Activated effector memory CD4-positive, alpha-beta T cell treated with Interleukin-2 at 50 U/mL for 16 hours (primary cell): ENCODE measurements at places on chromosomes 4 and X.

DNA sequence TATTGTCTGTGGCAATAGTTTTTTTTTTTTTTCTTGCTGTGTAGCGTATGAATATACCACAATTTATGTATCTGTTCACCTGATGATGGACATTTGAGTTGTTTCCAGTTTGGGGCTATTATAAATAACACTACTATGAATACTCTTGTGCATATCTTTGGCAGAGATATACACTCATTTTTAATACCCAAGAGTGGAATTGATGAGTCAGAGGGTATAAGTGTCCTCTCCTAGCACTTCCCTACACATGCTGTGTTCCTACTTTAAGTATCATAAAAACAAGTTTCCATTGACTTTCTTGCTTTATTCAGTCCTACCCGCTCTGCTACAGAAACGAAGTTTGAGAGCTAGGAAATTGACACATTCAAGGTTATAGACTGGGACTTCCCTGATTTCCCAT is 39.8 kb downstream of the XIAP start:
- no peak for DNase-seq

- DNase-seq: no peak
Measured at GRCh38 chrX:147699061-147699460, 212.7 kb upstream of the FMR1 start.

GRCh38 chrX:10989386-10989785 is 121.7 kb upstream of the HCCS start:
- DNase-seq: no peak

DNA sequence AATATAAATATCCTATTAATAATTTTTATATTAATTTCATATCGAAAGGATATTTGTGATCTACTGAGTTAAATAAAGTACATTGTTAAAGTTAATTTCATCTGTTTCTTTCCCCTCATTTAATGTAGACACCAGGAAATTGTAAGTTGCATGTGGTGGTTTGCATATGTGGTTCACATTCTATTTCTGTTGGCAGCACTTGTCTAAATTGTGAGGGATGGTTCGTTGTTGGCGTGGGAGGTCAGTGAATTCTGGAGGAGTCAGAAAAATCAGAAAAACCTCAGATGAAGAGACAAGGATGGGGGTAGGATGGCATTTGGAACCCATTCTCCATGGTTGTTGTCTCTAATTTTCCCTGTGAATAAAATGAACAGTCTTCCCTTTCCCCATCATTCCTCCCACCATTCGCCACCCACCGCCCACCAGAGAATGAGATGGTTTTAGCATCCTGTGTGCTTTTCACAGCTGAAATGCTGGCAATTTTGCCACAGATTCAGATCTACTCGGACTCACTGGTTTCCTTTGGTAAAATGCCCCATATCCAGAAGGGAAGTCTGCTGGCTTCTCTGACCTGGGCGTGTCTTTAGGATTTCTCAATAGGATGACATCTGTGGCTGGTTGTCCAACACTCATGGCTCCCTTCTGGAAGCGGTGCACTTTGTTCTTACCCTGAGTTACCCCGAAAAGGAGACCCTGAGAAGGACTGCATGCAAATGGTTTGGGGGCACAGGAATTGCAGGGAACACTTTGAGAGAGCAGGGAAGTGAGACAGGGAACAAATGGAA is 52.3 kb downstream of the LGI2 start:
- DNase-seq: no peak

DNA sequence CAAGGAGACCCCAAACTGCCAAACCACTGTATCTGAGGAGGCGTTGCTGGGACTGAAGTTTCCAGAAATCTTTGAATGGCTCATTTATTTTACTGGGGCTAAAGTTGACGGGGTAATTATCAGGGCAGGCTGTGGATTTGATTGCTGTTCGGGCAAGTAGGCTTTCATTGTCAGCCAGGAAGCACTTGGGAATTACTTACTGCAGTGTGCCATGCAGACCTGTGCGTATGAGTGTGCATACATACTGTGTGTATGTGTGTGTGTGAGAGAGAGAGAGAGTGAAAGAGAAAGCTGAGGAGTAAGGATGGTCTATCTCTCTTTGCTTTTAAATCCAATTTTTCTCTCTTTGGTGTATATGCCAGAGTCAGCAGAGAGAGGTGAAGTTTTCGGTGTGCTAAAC is 122.7 kb downstream of the NPNT start:
- DNase-seq: no peak

DNA sequence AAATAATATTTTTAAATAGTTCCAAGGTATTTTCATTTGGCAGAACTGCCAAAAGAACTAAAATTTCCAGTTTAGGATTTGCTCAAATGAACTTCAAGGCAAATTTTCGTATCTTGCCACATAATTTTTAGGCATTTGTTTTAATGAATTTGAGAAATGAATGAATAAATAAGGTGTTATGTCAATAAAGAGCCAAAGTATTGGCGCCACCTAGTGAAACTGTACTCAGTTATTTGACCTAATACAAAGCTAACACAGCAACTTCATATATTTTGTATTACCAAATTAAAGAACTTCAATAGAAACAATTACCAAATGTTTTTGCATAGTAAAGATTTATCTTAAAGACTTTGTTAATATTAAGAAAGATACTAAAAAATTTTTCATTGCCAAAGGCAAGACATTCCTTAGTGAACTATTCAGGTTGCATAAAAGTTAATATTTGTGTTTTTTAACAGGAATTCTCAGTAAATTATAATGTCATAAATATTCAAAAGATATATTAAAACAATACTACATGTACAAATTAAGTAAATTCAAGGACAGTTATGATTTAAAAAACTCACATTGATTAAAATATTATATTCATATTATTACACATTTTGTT is 50.3 kb downstream of the STPG2 start:
- no peak for DNase-seq

- DNase-seq: no peak
Measured at GRCh38 chr4:42683393-42683792, 26.5 kb upstream of the ATP8A1 start.

GRCh38 chr4:8303081-8303480 is 33.5 kb downstream of the HTRA3 start:
- no peak for DNase-seq

- DNase-seq: no peak
Measured at GRCh38 chrX:23938690-23939089, 30.9 kb downstream of the CXorf58 start.

GRCh38 chr4:30768277-30768676 is 48.1 kb downstream of the PCDH7 start:
- DNase-seq: no peak

DNA sequence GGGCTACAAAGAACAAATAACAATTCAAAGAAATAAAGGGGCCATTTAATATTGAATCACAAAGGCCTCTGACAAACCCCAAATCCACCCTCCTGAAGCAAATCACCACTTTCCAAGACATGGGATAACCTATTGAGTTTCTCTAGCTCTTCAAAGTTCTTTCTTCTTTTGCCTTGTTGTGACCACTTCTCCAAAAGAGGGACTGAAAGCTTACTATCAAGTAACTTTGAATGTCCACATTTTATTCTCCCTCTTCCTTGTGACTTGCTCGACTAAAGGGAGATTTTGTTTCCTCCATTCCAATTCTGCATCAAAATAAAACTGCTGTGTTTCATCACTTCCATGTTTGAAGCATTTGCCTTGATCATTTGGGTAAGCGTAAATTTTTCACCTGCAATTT is 166.6 kb upstream of the SLC7A11 start:
- DNase-seq: no peak

DNA sequence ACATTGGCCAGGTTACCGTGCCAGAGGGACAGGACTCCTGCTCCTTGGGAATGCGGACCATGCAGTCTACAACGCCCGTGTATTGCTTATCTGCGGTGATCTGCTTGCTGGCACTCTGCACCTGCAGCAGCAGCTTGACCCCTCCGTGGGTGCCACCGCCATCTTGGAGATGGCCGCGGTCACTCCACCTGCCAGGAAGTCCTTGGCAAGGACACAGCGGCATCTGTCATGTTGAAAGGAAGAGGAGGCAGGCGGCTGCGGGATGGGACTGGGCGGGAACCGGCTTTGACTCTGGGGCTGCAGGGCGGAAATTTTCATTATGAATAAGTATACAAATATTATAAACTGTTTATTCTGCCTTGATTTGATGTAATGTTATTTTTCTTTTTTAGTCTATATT is 63.4 kb downstream of the F11 start:
- DNase-seq: no peak

DNA sequence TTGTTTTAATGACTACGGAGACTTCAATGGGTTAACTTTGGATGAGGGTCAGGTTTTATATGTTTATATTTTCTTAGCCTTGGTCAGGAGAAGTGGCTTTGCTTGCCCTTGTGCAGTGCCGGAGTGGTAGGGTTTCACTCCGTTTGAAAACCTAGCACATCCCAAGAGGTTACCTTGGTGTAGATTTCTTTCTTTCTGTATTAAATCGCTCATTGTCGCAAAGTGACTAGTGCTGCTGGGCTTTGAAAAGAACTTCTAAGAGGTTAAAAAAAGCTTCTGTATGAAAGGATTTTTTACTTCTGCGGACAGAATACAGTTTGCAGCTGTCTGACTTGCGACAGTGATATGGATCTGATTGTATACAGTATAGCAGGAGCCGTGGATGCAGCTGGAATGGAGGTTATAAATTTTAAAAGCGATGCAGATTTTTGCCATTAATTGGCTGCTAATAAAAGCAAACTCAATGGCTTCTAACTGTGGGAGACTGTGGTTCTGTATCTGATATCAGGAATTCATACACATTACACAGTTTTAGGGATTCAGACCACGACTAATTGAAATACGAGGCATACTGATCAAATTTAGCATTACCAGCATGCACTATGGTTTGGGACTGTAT is 340.9 kb upstream of the PITX2 start:
- no peak for DNase-seq

- DNase-seq: no peak
Measured at GRCh38 chr4:6621556-6621927, 18.9 kb upstream of the MRFAP1 start.

GRCh38 chr4:68734095-68734494 is 63.6 kb upstream of the UGT2B15 start:
- no peak for DNase-seq

DNA sequence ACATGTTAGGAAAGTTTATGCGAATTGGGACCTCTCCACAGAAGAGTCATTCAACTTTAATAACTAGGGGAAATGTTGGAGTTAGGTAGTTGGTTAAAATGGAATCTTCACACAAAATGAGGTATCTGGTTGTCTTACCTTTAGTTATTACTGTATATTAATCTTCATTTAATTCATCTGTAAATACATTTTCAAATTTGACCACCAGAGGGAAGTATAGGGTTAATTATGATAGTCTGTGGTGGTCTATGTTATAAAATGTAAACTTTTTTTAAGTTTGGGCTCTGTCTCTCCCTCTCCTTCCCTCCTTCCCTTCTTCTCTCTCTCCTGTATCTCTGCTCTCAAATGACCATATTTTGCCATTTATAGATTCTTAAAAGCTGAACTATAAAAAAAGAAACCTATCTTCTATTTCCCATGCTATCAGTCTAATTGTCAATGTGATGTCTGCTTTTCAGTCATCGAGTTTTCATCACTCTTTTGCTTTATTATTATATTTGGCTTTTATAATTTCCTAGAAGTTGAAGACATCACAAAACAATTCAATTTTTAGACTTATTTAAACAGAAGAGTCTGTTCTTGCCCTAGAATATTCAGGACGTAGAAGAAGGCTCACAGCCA is 49.8 kb downstream of the TMEM144 start:
- no peak for DNase-seq

DNA sequence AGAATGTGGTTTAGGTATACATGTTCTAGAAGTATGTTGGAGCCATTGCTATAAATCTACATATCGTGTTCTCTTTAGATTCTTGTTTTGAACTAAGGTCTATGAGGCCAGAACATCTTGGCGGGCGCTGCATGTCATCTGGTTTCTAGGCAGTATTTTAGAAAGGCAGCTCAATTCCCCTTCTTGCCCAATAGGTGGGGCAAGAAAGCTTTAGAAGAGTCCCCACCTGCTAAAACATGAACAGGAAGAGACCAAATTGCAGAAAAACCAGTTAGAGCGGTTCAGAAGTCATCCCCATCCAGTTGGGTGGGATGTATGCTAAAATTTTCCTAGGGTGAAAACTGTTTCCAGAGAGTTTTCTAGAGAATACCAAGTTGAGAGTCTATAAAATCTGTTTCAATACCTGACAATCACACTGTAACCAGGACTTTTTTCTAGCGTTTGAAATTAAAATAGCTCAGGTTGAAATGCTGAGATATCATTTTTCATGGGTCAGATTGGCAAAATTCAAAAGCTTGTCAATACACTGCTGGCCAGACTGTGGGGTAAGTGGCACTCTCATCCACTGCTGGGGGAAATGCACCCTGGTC is 17.5 kb upstream of the SH3KBP1 start:
- no peak for DNase-seq

- DNase-seq: no peak
Measured at GRCh38 chr4:60817609-60818008, 382.5 kb upstream of the ADGRL3 start.

GRCh38 chrX:47218920-47219815 is 687 bp downstream of the CDK16 start:
- peak; percentile 23 for DNase-seq

GRCh38 chrX:34559325-34559724 is 97.8 kb downstream of the TMEM47 start:
- DNase-seq: no peak

- DNase-seq: no peak
Measured at GRCh38 chrX:57453901-57454300, 137.9 kb upstream of the ZXDB start.
